ENCODE measurements at places on chromosomes 7 and 10.

GRCh38 chr10:70906031-70906783, 17.8 kb upstream of the PCBD1 start:
- no peak for DNase-seq

DNA sequence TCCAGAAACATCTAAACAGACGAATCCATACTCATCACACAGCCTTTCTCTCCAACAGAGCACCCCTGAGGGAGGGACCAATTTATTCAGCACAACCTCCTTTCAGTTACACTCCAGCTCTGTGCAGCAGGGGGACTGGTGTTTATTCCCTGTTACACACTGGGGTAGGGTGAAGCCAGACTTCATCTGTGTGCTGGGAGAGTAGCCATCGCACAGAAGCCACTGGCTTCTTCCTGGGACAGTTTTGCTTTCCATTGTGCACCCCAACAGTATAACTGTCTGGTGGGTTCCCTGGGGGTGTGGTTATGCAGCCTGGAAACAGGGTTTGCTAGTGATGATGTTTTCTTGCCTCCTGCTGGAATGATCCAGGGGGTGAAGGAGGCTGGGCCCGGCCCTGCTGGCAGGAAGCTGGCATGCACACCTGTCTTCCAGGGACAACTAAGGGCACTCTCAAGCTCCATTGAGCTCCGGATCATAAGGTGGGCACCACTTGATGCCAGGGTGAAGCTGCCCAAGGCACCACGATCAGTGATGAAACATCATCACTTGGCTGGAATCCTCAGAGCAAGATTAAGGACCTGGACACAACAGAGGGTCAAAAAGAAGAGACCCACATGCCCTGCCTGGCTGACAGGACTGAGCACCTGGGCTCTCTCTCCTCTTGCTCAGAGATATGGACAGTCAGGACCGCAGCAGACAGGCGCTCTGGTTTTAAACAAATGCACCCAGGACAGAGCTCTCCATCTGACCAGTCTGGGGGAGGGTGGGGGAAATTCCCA, 293.2 kb downstream of the GRID1 start:
- no peak for DNase-seq

- DNase-seq, result no peak
These were observed 919.8 kb upstream of the C7orf33 start for GRCh38 chr7:147670759-147671158.

- DNase-seq, result no peak
These were observed 141.9 kb downstream of the CACNB2 start for GRCh38 chr10:18282094-18282493.

GRCh38 chr7:73909051-73909941, 48.3 kb downstream of the TMEM270 start:
- no peak for DNase-seq

DNA sequence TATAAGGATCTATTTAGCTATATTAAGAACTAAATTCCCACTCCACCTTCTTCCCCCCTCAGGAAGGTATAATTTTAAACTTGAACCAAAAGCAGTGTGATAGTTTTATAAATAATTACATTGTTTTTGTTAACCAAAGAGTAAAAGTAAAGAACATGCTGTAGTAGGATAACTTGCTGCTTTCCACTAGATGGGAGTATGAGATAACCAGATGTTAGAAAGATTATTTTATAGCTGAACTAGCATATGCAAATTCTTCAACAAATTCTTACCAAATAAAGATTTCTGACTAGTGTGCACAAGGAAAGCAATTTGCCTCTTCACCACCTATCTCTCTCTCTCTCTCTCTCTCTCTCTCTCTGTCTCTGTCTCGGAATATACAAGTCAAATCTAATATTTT, 31.8 kb downstream of the TES start:
- no peak for DNase-seq

- no peak for DNase-seq
These were observed 185.0 kb upstream of the TCERG1L start for GRCh38 chr10:131496351-131497052.

DNA sequence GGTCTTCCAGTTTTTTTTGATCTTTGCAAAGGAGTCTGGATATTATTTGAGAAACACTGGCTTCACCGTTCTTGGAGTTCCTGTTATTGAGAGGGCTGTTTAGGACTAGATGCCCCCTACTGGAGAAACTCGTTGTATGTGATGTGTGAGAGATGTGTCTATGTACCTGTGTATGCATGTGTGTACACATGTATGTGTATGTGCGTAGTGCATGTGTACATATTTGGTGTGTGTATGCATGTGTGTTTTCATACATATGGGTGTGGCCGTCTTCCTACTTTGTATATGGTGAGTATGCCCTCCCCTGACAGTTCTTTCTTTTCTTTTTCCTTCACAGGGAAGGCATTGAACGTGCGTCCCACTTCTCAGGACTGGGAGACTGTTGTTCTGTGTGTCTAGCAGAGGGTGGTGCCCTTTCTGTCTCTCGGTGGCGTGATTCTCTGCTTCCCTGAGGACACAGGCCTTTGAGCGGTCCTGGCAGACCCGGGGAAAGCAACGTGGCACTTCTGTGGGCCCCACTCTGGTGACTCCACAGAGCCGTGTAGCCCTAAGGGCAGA, 3.0 kb upstream of the CALHM3 start:
- no peak for DNase-seq

DNA sequence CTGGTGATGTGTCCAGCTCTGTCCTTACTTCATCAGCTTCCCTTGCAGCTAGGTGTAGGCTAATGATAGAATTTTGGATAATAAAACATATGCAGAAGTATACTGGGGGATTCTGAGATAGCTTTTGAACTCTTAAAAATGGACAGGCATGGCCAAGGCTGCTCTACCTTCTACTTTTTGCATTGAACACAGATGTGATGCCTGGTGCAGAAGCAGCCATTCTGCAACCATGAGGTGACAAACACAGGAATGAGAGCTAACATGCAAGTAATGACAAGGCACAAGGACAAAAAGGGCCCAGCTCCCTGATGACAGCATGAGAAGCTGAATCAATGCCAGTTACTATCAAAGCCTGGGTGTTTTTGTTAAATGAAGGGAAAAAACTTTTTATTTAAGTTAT, 686.5 kb upstream of the AUTS2 start:
- no peak for DNase-seq

DNA sequence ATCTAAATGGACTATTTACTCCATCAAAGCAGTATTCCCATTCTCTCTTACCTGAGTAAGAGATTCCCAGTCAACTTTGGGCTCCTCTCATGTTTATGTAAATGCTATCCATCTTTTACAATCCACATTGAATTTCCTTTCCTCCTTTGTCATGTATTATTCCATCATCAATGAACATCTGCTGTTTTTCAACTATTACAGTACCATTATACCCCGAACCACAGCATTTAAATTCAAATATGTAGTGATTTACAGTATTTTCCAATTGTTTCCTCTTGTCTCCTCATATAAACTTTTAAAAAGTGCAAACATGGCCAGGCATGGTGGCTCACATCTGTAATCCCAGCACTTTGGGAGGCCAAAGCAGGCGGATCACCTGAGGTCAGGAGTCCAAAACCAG, 20.3 kb downstream of the PCLO start:
- no peak for DNase-seq

DNA sequence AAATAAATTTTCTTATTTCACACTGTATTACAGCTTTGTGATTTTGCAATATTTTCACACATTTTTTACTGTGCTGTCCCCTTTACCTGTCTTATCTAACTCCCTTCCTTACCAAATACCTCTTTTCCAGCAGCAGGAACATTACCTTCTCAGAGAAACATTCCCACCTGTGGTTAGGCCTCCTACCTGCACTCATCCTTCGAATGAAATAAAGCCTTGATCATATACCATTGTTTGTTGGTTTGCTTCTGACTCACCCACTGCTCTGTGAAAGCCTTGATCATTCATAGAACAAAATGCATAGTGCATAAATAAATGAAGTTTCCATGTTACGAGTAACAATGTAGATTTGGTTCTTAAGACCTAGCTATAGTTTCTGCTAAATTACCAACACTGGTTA, 256.3 kb downstream of the ARL4A start:
- no peak for DNase-seq

- no peak for DNase-seq
These were observed 62.4 kb downstream of the FAM13C start for GRCh38 chr10:59299933-59300332.

DNA sequence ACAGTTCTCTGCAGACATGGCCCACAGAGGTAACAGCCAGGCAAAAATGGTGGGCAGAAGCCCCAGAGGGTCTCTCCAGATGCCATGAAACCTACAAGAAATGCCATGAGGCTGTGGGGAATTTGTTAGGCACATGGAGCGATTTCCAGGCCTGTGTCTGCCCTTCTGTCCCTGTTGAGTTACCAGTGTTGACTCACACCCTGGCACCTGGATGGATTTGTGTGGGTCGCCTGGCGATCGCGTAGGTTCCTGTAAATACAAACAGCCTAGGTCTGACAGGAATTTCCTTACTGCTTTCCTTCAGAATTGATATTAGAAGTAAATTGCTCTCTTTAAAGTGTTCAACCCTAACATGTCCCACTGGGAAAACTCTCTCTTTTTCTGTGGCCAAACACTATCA, 164.9 kb upstream of the EEPD1 start:
- no peak for DNase-seq

DNA sequence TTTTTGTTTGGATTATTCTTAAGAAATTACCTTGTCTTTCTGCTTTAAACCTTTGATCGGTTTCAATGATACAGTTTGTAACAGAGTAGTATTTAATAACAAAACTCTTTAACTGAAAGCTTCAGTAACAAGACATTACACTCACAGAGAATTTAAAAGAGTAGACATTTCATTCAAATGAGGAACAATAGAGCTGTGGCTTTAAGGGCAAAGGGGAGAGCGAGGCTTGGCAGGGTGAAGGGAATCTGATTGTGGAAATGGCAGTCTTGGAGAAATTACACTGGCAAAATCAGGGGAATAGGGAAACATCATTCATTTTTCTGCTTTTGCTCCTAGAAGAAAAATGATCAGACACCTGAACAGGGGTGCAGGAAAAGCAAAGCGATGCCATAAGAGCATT, 5.1 kb upstream of the HIPK2 start:
- DNase-seq, result no peak

GRCh38 chr10:74055383-74056049, 57.6 kb downstream of the VCL start:
- DNase-seq, result no peak

- DNase-seq, result no peak
These were observed 753.8 kb downstream of the GRID1 start for GRCh38 chr10:85612833-85613232.

GRCh38 chr7:158192184-158192835, 395.3 kb downstream of the PTPRN2 start:
- no peak for DNase-seq

GRCh38 chr10:70748801-70749573, 36.2 kb downstream of the TBATA start:
- no peak for DNase-seq

- DNase-seq, result no peak
These were observed 2.8 kb upstream of the LOXL4 start for GRCh38 chr10:98270786-98271185.

GRCh38 chr7:12802070-12802469, 114.6 kb downstream of the ARL4A start:
- no peak for DNase-seq

GRCh38 chr7:86942995-86943394, 116.5 kb downstream of the ELAPOR2 start:
- no peak for DNase-seq

All from NCI-H2081 treated with DMSO at 0.1 percent for 48 hours (cell line).